ENCODE measurements at places on chromosomes 5 and 9.

DNA sequence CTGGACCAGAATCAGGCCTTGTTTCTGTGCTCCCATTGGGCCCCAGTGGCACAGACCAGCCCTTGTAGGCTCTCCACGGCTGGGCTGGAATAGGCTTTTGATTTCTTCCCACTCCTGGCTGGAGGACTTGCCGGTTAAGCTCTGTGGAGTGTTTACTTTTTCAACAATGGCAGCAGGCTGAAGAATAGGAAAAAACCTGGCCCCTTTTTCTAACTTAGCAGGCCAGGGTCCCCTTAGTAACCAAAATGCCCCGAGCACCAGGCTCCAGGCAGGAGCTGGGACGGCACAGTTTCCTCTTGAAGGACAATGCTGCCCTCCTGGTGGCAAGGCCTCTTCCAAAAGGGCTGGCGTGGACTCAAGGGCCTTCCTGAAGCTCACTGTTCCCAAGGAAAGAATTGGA lies 230.3 kb downstream of the CRB2 start:
- DNase-seq, result no peak

DNA sequence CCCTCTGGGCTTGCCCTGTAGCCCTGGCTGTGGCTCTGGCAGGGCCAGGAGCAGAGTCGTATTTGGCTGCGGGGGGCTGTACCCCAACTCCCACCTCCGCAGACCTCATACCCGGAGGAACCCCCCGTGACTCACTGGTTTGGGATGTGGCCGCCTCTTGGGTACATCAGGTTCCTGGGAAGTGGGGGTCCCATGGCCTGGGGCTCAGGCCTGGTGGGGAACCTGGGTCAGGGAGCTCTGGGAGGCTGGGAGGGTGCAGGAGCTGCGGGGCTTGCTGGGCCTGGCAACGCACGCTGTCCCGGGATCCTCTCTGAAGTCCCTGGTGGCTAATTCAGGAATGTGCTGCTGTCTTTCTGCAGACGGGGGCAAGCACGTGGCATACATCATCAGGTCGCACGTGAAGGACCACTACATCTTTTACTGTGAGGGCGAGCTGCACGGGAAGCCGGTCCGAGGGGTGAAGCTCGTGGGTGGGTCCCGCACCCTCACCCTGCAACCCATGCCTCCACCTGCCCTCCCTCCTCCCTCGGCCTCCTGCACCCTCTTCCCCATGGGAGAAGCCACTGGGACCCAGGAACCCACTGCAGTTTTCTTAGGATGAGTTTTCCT lies 2.4 kb downstream of the LCN1 start:
- DNase-seq, result no peak

GRCh38 chr5:6573651-6574101 lies 59.2 kb downstream of the NSUN2 start:
- DNase-seq, result no peak

DNA sequence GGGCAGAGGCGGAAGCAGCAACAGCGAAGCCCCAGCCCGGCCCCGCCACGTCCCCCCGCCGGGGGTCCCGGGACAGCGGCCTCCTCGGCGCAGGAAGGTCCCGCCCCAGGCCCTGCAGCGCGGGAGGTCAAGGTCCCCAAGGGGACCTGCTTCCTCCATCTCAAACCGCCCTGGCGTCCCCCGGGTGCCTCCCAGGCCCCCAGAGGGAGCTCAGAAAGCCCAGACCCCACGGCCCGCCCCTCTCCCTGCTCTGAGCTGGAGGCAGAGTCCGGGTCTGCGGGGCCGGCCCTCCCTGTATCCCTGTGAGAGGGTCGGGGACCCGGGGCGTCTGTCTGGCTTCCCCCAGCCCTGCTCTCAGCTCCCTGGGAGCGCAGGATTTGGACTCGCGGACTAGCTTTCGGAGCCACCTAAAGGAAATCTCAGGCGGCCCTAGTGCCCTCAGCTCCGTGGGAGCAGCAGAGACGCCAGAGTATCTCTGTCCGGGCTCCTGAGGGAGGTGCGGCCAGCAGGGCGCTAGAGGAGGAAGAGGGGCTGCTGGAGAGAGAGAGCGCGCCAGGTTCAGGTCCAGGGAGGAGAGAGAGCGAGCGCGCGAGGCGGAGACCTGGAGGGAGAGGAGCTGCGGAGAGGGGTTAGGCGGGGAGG lies 30.7 kb downstream of the EXOC3 start:
- no peak for DNase-seq

DNA sequence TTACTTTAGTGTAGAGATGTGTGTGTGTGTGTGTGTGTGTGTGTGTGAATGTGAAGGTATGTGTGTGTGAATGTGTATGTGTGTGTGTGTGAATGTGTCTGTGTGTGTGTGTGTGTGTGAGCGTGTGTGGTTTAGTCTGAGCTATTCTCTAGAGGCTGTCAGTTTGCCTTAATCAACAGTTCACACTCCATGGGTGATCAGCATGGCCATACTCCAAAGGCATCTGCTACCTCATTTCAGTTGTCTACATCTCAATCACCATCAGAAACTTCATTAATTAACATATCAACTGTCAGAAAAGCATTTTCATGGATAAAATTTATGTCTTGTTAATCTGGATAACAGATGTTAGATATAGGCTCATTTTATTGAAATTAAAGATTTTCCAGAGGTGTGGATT lies 103.1 kb upstream of the PTPN3 start:
- DNase-seq, result no peak

DNA sequence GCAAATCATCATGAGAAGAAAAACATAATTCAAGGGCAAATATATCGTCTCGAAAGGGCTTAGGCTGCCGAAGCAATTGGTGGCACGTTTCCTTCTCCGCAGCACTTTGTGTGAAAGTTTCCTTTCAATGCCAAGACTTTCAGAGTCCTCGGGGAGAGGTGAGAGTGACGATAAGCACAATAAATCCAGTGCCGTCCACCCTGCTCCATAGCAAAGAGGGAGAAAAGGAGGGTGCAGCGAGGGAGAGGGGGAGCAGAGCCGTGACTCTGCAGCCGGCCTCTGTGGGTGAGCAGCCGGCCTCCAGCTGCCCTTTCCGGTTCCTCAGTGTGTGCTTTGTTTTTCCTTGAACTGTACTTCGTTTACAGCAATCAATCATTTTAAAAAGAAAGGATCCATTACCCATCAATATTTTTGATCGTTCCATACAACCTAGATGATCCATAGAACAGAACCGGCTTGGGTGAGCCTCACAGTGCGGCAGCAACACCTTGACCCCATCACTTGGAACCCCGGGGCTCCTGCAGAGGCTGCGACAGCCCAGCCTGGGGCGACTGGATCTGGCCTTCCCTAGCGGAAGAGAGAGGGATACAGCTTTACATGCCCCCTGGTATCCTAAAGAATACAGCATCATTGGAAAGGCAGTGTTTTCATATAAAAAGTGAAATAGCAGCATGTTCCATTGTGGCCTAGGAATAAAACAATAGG lies 247.0 kb upstream of the IRX4 start:
- no peak for DNase-seq

- no peak for DNase-seq
These were observed 4.6 kb upstream of the SLC6A7 start for GRCh38 chr5:150184990-150185912.
